Activated naive CD4-positive, alpha-beta T cell treated with Interleukin-2 at 50 U/mL for 16 hours (primary cell): ENCODE measurements at places on chromosomes 2 and 18.

DNA sequence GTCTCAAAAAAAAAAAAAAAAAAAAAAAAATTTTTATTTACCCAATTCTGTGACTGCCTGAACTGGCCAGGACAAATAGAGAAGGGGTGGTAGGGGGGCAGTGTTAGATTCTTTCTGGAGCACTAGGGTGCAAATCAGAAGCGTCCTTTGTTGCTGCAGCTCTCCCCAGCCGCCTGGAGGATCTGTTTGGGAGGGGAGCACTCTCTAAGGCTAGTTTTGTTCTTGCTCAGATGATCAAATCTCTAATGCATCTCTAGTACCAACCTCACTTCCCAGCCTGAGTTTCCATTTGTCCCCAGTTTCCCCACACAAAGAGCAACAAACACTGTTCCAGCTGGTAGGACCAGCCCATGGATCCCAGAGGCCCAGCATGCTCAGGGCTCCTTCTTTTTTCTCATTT lies 83.0 kb downstream of the GBX2 start:
- DNase-seq, result no peak

GRCh38 chr2:194491409-194492115 lies 1165.5 kb upstream of the SLC39A10 start:
- no peak for DNase-seq

DNA sequence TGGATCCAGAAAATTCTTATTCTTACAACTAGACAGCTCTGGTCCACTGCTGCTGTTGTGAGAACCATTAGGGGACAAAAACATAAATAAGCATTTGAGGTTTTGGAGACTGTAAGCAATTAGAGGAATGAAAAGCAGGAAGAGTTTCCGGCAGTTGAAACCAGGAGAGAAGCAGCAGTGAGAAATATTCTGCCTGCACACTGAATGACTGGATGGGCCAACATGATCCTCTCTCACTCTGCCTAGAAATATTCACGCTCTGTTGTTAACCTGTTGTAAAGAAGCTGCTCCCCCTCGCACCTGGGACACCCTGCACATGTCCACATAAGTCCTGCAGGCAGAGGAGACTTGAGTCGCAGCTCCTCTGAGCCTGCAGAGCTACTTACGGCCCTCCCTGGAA lies 60.4 kb upstream of the RNF152 start:
- DNase-seq, result no peak

DNA sequence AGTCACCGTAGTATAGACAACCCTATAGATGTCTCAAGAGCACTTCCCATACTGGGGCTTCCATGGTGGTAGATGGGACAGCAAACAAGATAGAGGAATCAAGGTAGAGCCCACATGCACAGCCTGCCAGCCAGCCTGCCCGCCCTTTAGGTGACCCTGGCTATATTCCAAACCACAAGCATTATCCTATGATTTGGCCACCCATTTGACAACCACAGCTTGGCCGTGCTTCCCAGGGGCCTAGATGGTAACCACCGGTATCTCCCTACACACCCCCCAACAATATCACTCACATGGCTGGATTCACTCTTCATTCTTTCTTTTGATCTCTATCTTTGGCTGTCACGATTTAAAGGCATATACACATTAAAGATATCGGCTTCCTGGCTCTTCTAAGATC lies 85.3 kb downstream of the CDK15 start:
- no peak for DNase-seq

DNA sequence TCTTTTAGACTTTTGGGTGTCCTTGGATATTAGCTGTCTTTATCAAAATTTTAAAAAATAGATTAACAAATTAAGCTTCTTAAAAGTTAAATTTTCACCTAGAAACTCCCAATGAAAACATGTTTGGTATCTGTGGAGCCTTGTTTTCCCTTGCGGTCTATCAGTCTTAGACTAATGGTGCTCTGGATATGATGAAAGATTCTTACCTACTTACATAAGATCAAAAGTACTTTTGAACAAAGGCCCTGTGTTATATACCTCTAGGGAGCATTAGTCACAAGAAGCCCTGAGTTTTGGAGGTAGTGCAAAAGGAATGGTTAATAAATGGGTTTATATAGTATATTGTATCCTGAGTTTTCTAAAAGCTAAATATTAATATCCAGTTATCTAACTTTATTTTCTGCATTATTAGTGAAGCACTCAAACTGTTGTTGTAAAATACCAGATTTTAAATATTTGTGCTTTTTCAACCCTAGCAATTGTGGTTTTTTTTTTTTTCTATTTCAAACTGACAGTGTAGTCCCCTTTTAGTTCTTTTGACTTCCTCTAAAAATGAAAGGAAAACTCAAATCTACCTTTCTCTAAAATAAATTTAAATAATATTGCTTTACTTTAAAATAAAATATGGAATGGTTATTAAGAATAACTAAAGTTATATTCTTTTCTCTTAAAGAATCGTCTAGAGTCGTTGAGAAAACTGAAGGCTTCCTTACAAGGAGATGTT lies 18.1 kb downstream of the NDC80 start:
- no peak for DNase-seq

DNA sequence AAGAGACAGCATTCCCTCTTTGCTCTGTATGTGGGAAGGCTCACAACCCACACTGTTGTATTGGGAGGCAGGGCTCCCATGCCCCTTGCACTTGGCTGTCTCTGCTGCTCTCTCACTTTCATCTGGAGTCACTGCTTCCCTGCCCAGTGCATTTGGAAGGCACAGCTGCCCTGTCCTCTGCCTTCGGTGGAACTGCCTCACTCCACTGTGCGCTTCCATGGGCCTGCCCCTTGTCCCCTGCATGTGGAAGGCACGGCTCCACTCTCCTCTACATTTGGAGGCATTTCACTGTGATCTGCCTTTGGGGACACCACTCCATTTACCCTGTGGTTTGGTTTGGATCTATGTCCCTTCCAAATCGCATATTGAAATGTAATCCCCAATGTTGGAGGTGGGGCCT lies 9.1 kb upstream of the PROM2 start:
- no peak for DNase-seq

- DNase-seq, result peak; percentile 89
These were observed 209.4 kb upstream of the TRIB2 start for GRCh38 chr2:12507295-12507694.

DNA sequence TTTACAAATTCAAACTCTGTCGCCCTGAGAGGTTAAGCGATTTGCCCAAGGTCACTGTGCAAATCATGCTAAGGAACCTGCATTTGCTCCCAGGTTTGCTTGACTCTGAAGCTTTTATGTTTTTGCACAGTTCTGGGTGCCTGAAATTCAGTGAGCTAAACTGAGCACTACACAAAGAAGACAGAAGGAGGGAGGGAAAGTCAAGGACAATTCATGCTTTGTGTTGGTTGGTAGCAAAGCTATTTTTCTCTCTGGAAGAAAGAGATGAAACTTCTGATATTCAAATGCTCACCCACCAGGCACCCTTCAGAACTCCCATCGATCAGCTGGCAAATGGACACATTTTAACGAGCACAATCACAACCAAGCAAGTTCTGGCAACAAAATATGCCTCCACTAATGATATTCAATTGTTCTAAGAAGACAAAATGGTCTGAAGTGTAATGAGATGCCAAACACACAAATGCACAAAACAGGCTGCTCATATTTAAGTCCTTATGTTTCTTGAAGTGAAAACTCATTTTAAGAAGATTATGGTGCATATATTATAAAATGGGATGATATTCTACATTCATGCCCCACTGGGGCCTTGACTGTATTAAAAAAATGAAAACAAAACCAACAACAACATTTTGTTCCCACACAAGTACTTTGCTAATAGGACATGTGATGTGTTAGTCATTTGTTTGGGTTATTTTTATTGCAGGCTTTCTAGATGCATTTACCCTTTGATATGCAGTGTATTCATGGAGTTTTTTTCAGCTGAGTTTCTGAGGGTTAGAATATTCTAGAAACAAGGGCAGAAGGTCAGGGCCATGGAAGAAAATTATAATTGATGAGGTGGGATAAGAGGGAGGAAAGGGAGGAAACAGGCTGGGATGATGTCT lies 445.6 kb upstream of the CELF4 start:
- DNase-seq, result no peak

- DNase-seq, result no peak
These were observed 36.5 kb upstream of the ARMC9 start for GRCh38 chr2:231161877-231162329.

DNA sequence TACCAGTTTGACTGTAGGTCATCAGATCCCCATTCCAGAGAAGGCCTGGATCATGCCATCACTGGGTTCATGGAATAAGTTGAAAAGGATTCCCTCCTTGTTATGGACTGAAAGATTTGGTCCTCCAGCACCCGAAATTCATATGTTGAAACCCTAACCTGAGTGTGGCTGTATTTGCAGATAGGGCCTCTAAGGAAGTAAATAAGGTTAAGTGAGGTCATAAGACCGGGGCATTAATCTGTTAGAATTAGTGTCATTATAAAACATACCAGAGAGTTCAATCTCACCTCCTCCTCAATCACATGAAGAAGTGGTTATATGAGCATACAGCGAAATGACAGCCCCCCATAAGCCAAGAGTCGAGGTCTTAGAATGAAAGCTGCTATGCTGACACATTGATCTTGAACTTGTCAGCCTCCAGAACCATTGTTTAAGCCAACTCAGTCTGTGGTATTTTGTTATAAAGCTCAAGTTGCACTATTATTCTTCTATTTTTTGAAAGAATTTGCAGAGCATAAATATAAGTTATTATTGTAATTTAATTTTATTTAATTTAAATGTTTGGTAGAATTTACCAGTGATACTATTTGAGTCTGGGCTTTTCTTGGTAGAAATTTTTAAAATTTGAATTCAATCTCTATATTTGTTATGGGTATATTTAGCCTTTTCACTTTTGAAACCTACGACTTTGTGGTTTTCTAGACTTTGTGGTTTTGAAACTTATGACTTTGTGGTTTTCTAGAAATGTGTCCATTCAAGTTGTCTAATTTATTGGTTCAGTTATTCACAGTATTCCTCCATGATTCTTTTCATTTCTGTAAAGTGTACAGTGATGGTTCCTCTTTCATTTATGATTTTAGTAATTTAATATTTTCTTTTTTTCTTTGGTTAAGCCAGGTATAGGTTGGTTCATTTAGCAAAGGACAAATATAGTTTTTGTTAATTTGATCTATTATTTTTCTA lies 1206.7 kb upstream of the CDH2 start:
- no peak for DNase-seq

- DNase-seq, result no peak
These were observed 1.0 kb upstream of the ORC2 start for GRCh38 chr2:200964498-200964897.

DNA sequence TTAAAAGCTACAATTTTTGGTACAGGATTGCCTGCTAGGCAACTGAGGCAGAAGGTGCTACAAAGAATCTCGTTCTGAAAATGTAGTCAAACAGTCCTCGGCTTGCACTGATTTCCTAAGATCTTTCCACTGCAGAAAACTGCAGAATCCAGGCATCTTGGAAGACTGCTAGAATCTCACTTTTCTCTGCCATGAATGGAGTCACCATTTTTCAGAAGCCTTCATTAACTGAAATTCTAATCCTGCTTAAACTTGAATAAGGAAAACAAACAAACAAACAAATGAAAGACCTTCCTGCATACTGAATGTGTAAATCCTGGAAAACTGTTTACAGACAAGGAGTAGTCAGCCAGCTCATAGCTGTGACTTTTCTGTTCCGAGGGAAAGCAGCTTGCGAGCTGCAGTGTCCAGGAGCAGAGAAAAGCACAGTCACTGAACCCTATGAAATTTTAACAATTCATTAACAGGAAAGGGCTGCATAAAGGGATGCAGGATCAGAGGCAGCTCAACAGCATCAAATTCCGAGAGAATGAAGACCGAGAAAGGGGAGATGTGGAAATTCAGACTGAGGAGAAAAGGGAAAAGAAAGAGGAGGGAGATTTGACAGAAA lies 210.5 kb upstream of the PIK3C3 start:
- no peak for DNase-seq

DNA sequence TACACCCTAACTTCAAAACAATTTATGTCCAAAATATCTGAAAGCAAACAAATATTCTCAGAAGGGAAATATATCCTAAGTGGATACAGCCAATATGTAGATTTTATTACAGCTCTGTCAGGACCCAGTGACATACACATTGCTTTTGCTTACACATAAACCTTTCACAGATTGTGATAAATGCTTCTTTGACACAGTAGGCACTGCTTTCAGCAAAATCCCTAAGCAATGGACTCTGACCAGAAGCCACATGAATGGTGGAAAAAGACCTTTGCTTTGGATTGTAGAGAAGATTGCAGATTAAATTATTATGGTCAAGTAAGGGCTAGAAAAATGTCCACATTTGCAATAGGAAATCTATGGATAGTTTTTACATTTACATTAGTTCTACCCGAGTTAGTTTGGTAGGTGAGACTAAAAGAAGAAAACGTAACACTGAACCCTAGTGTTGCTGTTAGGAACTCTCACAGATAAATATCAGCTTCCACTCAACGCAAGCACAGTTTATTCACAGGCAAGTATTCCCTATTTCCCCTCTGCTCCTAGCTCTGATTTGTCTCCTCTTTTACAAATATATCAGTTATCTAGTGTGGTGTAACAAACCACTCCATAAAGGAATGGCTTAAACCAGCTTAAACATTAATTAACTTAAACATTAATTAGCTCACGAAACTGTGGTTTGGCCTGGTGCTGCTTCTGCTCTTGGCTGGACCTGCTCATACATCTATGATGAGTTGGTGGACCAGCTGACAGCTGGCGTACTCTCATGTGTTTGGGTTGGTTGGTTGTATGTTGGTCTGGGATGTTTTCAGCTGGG lies 23.6 kb upstream of the SERPINE2 start:
- no peak for DNase-seq

- no peak for DNase-seq
These were observed 18.2 kb upstream of the DAW1 start for GRCh38 chr2:227853204-227853629.
